ENCODE measurements at places on chromosomes 1 and 21.

DNA sequence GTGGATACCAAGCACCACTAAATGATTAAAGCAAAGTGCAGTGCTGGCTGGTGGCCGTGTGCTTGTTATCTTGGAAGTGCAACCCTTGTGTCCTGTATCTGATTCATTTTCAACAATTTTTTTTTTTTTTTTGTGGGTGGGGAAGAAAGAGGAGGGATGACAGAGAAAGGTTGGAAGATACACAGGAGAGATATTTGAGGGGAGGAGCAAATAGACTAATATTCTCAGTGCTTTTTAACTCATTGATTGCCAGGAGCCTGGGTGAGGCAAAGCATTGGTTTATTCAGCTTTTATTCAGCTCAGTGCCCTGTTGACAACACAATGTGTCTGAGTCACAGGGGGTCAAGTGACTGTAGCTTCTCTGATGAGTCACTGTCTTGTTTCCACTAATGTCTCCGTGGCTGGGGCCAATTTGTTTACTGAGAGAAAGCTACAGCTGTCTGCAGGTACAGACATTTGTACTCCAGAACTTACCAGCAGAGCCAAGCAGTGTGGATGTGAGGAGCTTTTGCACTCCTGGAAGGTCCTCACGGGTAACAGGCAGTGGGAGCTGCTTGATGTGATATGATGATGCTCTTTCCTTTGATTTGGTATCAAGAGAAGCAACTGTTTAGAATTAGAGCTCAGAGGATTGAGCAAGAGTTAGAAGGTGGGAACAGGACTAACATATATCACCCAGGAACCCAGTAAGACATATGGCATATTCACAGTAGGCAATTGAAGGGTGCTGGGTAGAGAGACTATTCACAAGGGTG lies 23.6 kb upstream of the DNM3 start:
- ATAC-seq, result peak; percentile 92

- ATAC-seq, result peak; percentile 5
Observed at GRCh38 chr1:27606708-27607238, 2.8 kb upstream of the AHDC1 start.

- ATAC-seq, result peak; percentile 35
Observed at GRCh38 chr1:241608379-241609033, 31.7 kb downstream of the CHML start.

GRCh38 chr1:167453123-167453522 lies 65.2 kb downstream of the CD247 start:
- no peak for ATAC-seq

DNA sequence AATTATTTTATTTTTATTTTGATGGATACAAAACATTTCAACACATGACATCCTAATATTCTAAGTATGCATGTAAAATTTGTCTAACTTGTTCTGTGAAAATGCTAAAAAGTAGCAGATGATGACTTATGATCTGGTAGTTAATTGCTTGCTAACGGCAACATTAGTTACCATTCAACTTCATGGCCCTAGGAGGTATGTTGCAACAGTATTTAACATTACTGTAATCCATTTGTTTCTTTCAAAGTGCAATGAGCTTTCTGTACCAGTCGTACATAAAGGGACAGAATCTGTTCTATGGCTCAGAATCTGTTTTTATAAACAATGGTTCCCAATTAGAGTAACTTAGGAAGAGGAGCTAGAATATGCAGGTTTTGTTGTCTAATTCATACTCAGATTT lies 91.5 kb upstream of the ZNHIT6 start:
- no peak for ATAC-seq
